G401 (cell line): ENCODE measurements at places on chromosomes 12 and 14. TPM values are rescaled to one million over a fixed set of nuclear protein-coding genes. Genes with fewer than 3 reads are reported as not detected.

ACOT6 gene
- not detected in 2 replicates for total RNA-seq

ESPL1 gene
- total RNA-seq = 21.8 and 23.1 TPM in 2 replicates

P3H3 gene
- total RNA-seq = 56.4 and 70.5 TPM in 2 replicates

PTMS gene
- 259 and 267 TPM in 2 replicates for total RNA-seq

ITPK1 gene
- total RNA-seq = 48.6 and 90.7 TPM in 2 replicates

MYF6 gene
- total RNA-seq = not detected in 2 replicates

DNA sequence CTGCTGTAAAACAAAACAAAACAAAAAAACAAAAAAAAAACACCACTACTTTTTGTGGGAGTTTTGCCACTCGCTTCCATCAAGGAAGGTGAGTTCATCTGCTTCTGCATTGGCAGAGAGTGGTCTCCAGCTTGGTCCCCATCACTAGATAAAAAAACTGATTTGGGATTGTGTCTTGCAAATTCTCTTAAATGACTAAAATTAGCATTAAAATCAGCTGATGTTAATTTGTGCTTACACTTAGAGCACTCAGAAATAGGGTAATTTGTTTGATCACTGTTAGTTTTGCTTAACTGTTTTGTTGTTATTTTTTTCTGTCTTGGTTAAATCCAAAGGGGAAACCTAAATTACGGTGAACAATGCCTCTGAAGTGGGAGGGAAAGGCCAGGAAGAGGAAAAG lies 1048.0 kb downstream of the LRFN5 start:
- DNase-seq = no peak

- DNase-seq = no peak
These were observed 15.6 kb downstream of the LGR5 start for GRCh38 chr12:71455028-71455737.

- DNase-seq = no peak
These were observed 1.7 kb upstream of the DCD start for GRCh38 chr12:54649825-54650224.

DNA sequence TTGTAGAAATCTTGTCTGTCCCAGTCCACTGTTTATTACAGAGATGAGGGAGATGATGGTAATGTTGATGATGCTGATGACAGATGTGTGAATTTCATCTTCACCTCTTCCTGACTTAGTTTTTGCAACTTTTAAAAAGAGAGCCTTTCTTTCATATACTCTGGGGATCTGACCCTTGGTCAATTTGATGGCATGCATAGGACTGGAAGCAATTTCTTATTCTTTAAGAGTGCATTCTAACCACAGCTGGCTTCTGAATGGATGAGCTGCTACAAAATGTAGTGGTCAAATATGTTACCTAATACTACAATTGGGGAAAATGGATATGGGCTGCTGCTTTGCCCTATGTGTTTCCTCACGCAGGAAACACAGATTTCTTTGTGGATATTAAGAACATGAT lies 80.8 kb downstream of the MYRFL start:
- DNase-seq = no peak
